ENCODE measurements at places on chromosomes 5 and 9.

DNA sequence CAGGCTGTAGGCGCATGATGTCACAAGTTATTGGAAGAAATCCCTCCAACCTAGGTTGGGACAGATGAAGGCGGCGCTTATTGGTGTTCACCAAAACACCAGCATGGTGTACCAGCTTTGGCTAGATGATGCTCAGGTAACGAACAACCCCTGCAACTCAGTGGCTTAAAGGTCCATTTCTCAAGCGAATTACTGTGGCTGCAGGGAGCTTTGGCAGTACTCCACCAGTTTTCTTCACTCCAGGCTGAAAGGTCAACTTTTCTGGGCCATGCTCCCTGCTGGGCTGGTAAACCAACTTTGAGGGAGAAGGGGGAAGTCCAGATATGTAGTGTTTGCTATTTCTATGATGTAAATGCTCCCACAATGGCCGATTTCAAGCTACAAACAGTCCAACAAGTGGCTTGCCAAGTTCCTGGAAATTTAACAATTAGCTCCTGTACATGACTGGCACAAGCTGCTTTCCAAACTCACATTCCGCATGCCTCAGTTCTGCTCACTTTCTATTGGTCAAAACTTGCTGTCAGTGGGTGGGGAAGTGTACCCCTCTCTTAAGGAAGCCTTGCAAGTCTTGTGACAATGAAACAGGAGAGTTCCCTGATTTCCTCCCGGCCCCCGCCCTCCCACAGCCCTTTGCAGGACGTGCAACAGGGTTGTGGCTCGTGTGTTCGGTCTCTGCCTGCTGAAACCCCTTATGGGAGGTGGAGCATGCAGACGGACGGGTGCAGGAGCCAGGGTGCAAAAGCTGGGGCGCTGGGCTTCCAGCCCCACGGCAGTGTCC lies 588 bp upstream of the ZBED3 start:
- DNase-seq = no peak

DNA sequence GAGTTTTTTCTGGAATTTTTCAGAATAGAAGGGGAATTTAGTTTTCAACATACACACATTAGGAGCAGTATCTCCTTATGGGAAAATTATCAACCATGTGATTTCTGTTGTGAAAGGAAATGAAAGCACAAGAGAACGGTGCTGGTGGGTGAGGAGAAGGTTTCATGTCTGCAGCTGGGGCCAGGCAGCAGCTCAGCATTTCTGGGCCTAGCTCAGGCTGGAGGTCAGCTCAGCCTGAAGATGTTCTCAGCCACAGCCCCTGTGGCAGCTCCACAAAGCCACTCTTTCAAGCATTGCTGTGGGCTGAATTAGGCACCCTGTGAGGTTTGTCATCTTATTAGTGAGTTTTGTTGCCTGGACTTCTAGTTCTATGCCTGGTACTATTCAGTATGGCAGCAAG lies 90.3 kb downstream of the DIRAS2 start:
- no peak for DNase-seq

DNA sequence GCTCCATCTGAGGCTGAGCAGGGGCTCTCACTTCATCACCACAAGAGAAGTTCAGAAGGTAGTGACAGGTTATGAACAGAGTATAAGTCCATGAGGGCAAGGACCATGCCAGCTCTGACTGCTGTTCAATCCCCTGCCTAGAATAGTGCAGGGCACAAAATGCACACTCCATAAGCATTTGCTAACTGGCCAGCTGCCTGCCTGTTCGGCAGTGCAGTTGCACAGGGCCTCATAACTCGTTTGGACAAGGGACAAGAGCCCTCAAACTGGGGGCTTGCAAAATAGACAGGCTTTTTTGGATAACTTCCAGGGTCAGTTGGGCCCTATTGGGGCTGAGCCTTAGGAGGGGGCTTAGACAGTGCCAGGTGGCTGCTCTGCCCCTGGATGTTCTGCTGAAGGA lies 21.1 kb downstream of the SPARC start:
- no peak for DNase-seq

DNA sequence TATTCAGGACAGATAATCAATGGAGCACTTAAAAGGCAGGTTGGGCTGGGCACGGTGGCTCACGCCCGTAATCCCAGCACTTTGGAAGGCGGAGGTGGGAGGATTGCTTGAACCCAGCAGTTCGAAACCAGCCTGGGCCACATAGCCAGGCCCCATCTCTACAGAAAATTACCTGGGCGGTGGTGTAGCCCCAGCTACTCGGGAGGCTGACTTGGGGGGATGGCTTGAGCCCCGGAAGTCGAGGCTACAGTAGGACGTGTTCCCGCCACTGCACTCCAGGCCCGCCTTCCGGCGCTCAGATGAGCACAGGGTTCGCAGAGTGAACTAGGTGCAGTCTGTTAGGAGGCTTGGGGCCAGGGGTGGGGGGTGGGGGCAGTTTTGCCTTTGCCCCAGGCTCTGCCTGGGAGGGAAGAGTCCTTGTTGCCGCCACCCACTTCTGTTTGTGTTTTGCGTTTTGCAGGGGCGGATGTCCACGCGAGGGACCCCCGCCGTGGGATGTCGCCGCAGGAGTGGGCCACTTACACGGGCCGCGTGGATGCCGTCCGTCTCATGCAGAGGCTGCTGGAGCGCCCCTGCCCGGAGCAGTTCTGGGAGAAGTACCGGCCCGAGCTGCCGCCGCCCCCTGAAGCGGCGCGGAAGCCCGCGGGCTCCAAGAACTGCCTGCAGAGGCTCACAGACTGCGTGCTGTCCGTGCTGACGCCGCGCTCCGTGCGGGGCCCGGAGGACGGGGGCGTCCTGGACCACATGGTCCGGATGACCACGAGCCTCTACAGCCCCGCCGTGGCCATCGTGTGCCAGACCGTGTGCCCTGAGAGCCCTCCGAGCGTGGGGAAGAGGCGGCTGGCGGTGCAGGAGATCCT lies 85.2 kb downstream of the ANKRD33B start:
- DNase-seq = no peak

DNA sequence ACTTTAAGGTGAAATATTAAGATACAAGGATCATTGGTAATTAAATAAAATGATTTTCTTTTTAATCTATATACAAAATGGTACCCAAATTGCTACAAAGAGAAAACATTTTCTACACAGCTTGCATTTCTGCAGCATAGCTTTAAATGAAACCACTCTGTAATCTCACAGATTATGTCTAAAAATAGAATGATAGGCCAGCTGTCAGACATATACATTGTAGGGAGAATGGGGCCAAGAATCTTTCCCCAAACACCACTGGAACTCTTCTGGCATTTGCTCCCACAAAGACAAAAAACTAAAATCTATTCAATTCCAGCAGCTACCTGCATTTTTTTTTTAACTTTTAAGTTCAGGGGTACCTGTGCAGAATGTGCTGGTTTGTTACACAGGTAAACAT lies 124.1 kb upstream of the NR5A1 start:
- DNase-seq = no peak

- no peak for DNase-seq
Measured at GRCh38 chr5:33611877-33612276, 171.1 kb downstream of the TARS1 start.

- DNase-seq = no peak
Measured at GRCh38 chr9:126347093-126347492, 20.5 kb downstream of the MVB12B start.

DNA sequence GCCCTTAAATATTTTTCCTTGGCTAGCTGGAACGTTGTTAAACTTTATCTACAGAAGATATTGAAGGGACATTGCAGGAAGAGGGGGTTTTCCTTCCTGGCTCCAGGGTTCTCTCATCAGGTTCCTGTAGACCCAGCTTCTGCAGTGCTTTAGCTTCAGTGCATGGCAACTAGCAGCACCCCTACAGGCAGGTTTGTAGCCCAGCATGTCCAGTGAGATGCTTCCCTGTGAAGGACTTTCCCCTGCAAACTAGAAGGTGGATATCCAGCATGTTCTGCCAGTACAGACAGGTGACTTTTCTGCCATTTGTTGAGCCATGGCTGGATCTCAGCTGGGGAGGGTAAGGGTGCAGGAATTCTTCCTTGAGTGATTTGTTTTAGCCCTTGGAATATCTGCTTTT lies 10.4 kb downstream of the CCL28 start:
- no peak for DNase-seq

Measured in stimulated activated CD8-positive, alpha-beta memory T cell treated with anti-CD3 and anti-CD28 coated beads, Interleukin-7, amount 100 ng/mL, for 1 hour (primary cell).